Lower leg skin (tissue), 4 donors: ENCODE measurements at places on chromosomes 3 and 15. TPM values are rescaled to one million over a fixed set of nuclear protein-coding genes. Genes with fewer than 3 reads are reported as not detected.

Gene GOLGA8A
- 36.3 TPM for total RNA-seq

Gene CELSR3
- total RNA-seq = 4.7 TPM

Gene ZNF619
- 5.1 TPM for total RNA-seq

Gene KLHL18
- total RNA-seq = 45.1 TPM

Gene LMAN1L
- total RNA-seq = 0.29 TPM

Gene CYP8B1
- total RNA-seq = not detected

Gene ACP3
- 66.5 TPM for total RNA-seq

Gene GOLGA6D
- not detected for total RNA-seq

Gene PPP1R14D
- total RNA-seq = 0.65 TPM

Gene ALDH1A3
- 10.9 TPM for total RNA-seq

Gene A4GNT
- not detected for total RNA-seq

Gene DOCK3
- 2.6 TPM for total RNA-seq

Gene KNG1
- not detected for total RNA-seq

Gene YEATS2
- total RNA-seq = 24.1 TPM

- no peak for DNase-seq
Observed at GRCh38 chr3:54755756-54756155, 172.1 kb downstream of the LRTM1 start.

- no peak for DNase-seq
Observed at GRCh38 chr3:77186728-77187127, 146.8 kb downstream of the ROBO2 start.

- DNase-seq = no peak
Observed at GRCh38 chr3:128720891-128721290, 5.1 kb upstream of the RAB7A start.

DNA sequence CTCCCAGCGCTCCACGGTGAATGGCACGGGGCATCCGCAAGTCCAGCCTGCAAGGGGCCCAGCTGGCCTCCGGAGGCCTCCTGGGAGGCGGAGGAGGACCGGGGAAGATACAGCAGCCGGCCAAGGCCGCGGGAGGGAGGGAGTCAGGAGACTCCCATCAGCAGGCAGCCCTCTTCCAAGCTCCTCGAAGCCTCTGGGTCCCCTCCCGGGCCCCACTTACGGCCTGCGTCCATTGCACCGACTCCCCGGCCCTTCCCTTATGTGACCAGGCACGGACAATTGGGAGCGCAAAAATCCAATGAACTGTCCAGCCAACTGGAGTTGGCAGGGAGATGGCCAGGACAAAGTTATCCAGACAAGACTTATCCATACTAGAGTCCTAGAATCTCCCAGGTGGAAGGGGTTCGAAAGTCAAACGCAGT is 668 bp downstream of the MFGE8 start:
- DNase-seq = no peak

DNA sequence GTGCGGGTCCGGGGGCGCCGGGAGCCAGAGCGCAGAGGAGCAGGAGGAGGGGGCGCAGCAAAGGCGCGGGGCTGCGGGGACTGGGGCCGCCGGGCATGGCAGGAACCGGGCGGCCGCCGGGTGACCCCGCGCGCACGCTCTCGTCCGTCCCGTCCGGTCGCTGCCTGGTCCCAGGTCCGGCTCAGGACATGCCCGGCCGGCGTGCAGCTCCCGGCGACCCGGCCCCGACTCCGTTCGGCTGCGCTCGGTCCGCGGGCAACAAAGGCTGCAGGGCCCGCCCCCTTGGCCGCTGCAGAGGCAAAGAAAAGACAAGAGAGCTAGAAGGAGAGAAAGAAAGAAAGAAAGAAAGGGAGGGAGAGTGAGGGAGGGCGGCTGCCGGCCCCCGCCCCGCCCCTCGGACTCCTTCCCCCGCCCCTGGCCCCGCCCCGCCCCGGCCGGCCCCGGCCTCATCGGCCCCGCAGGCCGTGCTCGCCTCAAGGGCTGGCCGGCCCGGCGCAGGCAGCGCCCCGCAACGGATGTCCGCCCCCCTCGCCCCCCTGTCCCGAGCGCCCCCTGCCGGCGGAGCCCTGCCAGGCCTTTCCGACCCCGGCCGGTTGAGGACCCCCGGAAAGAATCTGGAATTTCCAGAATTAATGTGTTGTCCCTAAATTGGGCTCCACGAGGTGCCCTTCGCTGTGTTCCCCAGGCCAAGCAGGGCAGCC is at the start of gene ADAMTS7:
ADAMTS7 (minus strand) TSS at position 341 of the 701 bp plus-strand sequence; CDS start at position 97, 244 bp downstream.
- DNase-seq = peak; percentile 90

GRCh38 chr15:25346371-25346770 is 92.5 kb downstream of the UBE3A start:
- DNase-seq = no peak

DNA sequence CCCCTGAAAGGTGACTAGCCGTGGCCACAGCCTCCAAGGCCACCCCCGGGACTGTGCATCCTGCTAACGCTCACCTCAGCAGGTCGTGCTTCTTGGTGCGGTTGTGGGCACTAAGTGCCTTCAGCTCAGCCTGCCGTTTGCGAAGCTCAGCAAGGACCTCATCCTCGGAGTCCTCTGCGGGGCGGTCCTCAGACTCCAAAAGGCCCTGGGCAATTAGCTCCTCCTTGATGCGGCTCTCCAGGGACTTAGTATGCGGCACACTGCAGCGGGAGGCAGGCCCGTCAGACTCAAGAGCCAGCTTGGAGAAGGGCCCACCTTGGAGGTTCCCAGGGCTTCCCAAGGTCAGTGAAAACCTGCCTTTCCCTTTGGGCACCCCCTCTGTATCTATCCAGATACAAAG is 8.3 kb downstream of the TADA3 start:
- no peak for DNase-seq

DNA sequence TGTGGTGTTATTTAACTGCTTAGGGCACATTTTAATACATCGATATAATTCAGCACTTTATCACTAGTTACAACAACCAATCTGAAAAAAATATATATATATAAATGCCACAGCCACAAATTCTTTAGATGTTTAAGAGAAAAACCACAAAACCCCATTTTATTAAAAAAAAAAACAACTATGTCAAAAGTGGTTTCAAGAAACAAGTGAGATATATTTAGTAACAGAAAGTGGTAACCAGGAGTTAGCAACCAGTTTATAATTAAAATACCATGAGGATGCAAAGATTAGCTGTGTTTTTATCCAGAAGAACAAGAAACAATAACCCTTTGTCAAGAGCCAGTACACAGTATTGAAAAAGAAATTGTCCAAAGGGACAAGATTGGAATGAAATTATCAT is 14.8 kb upstream of the DIPK2A start:
- no peak for DNase-seq

GRCh38 chr3:158810823-158811724 is 9.2 kb downstream of the MFSD1 start:
- DNase-seq = no peak

DNA sequence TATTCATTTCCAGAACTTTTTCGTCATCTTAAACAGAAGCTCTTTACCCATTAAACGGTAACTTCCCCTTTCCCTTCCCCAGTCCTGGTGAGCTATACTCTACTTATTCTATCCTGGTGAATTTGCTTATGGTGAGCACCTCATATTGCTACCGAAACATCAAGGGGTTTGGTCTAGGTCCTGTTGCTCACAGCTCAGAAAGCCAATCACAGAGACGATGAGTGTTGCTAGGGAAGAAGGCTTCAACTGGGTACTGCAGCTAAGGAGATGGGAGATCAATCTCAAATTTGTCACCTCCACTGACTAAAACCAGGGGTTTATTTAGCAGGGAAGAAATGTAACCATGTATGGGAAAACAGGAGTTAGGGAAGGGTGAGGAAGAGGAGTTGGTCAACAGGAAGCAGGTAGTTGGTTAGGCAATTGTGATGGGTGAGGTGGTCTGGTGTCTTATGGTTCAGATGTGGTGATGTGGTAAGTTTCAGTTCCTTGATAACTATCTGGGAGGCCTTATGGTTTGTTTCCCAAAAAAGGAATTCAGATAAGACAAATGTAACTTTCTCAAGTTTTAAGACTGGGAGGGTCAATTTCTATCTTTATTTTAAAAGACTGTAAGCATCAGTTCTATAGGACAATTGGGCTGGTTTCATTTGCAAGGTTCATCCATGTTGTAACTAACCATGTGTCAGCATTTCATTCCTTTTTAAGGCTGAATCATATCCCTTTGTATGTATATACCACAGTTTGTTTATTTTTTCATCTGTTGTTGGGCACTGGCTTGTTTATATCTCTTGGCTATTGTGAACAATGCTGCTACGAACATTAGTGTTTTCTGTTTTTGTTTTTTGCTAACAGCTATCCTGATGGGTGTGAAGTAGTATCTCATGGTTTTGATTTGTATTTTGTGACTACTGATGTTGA is 24.3 kb downstream of the ARHGAP11B start:
- no peak for DNase-seq

- DNase-seq = no peak
Observed at GRCh38 chr3:170563712-170564423, 22.0 kb downstream of the SLC7A14 start.

DNA sequence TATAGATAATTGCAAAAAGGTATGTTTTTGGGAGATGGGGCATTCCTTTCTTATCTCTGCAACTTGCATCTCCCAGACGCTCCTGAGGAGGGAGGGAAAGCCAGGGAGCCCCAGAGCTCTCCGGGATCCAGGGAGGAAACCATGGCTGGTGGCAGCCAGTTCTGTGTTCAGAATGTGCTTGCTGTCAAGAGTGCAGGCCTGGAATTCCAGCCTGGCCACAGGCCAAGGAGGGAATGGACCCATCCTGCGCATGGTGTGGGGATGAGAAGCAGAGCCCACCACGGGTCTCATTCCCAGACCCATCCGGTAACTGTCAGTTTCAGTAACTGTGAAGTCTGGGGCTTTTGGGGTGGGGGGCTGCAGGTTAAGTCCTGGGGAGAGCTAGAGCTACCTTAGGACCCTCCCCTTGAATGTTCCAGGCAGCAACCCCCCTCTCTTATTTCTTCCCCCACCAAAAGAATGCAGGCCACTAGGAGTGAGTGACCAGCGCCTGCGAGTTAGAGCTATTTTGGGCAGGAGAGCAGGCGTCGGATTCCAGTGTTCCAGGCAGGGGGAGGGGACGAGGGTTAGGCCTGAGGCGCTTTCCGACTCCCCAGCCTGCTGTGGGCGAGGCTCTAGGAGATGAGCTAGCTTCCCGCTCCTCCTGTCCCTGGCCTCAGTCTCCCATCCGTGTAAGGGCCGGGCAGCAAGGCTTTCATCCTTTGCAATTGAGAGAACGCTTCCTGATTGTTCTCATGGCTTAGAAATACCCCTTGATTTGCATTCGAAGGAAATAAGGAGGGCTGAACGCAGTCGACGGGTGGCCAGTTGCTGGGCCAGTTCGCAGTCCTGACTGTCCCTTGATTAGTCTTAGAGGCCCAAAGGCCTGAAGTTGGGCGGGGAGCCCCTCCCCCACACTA is 781 bp upstream of the DAG1 start:
- DNase-seq = peak; percentile 93

GRCh38 chr3:83601704-83602103 is 1357.1 kb upstream of the CADM2 start:
- DNase-seq = no peak

GRCh38 chr3:144566320-144566719 is 594.7 kb downstream of the DIPK2A start:
- no peak for DNase-seq

- no peak for DNase-seq
Observed at GRCh38 chr3:152177757-152178156, 91.0 kb upstream of the MBNL1 start.

- no peak for DNase-seq
Observed at GRCh38 chr3:100205171-100205570, 55.6 kb upstream of the TBC1D23 start.

GRCh38 chr15:35583863-35584528 is 38.0 kb upstream of the DPH6 start:
- peak; percentile 17 for DNase-seq

DNA sequence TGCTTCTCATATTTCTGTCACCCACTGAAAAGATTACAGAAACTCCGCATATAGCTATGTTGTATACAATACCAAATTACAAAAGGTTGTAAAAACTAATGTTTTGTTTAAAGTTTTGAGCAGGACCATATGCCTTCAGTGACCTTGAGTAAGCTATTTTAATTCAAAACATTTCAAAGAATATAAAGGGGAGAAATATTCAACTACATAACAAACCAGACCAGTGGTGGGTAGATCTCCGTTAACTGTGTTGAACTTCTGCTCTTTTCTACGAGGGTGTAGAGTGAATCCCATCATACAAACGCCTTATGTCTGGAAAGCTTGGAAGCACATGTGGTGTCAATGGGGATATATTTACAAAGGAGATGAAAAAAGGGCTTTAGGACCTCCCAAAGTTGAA is 68.4 kb upstream of the NR2F2 start:
- no peak for DNase-seq

DNA sequence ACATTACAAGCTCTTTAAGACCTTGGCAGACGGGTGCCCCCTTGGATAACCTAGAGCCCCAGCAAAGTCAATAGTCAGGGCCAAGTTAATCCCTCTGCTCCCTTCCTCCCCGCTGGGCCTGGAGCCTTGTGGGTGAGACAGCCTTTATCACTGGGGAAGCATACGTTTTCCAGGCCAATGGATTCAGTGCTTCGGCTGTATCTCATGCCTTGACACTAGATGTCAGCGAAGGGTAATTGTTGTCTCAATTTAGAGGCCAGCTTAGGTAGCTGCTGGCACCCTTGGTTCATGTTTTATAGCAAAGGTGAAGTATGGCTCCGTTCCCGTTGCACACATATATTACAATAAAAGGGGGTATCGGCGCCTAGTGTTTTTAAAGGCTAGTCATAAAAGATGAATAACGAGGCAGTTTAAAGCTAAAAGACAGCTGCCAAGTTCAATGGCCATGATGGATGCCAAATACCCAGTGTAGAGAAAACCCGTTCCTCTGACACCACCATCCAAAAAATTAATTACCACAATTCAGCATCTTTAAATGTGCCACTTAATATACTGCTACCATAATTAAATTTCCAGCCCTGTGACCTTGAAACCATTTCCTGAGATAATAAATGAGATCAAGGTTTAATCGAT is 52.3 kb upstream of the BNIP2 start:
- no peak for DNase-seq

- no peak for DNase-seq
Observed at GRCh38 chr3:117989982-117990381, 1044.7 kb downstream of the IGSF11 start.

DNA sequence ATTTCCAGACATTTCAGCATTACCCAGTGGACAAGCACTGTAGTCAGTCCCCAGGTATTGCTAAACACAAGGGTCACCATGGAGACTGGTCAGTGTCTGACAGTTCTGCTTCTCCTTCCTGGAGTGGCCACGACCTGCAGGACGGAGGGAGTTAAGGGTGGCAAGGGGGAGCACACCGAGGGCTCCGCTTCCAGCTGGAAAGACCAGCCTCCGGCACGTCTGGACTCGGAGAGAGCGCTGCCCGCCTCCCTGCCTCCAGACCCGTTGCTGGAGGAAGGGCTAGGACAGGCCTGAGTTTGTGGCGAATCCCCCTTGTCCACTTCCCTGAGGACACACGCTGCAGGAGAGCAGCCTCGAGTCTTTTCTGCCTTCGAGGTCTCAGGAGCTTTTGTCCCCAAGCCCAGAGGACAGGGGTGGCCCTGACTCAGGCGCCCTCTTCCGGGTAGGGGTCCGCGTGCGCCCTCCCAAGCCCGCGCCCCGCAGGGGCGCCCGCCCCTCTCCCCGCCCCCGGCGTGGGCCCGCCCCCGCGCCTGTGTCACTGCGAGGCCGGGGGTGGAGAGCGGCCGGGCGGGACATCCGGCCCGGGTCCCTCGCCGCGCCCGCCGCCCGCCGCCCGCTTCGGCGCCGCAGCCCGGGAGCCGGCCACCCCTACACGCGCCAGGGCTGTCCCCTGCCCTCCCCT is at the start of gene CHST14:
CHST14 (plus strand) TSS at position 562 of the 682 bp plus-strand sequence. CDS start 230 bp downstream, outside the sequence.
- DNase-seq = peak; percentile 91
